ENCODE measurements at places on chromosomes 1 and 21.

DNA sequence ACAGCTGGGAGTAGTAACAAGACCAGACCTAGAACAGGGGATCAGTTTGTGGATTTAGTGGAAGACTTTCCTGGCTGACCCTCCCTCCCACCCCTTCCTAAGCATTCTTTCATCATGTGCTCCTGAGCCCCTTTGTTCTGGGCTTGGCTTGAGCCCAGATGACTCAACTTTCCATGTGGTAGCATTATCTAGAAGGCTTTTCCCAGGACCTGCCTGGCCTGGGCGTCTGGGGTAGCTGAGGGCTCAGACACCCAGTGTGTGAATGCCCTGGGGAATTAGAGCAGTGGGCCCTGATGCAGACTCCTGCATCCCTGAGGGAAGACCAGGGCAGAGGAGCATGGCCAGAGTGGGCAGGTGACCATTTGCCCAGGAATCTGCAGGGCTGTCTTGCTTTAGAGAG lies 44.1 kb upstream of the TSPAN2 start:
- no peak for DNase-seq

- DNase-seq: no peak
Observed at GRCh38 chr1:110242062-110242461, 31.9 kb downstream of the KCNC4 start.

DNA sequence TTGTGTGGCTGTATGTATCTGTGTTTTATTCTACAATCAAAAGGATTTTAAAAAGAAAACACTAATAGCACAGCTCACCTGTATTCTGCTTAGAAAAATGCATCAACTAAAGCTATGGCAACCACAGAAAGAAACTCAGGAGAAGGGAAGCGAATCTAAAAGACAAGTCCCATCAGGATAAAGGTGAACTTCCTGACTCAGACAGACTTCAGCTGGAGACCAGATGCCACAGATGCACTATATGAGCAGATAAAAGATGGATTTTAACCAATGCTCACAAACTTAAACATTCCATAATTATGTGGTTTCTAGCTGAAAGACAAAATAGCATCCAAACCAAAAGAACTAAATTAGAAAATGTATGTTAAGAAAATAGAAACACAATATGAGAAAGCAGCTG lies 231.0 kb downstream of the RERE start:
- no peak for DNase-seq

- no peak for DNase-seq
Observed at GRCh38 chr1:164813776-164814175, 254.8 kb downstream of the PBX1 start.

- no peak for DNase-seq
Observed at GRCh38 chr1:89257041-89257440, 15.6 kb downstream of the GBP5 start.

DNA sequence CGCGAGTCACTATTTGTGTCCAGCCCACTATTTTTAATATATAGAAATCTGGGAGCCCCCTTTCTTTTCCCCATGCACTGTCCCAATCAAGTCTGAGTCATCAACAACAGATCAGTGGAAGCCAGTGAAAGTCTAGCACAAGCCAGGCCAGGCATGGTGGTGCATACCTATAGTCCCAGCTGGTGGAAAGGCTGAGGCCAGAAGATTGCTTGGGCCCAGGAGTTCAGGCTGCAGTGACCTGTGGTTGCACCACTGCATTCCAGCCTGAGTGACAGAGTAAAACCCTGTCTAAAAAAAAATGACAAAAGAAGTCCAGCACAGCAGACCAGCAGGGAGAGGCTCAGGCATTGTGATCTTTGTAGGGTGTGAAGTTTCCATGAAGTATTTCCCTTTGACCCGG lies 9.0 kb upstream of the RPL5 start:
- DNase-seq: no peak

- DNase-seq: no peak
Observed at GRCh38 chr1:109689844-109690405, 2.3 kb downstream of the GSTM1 start.

DNA sequence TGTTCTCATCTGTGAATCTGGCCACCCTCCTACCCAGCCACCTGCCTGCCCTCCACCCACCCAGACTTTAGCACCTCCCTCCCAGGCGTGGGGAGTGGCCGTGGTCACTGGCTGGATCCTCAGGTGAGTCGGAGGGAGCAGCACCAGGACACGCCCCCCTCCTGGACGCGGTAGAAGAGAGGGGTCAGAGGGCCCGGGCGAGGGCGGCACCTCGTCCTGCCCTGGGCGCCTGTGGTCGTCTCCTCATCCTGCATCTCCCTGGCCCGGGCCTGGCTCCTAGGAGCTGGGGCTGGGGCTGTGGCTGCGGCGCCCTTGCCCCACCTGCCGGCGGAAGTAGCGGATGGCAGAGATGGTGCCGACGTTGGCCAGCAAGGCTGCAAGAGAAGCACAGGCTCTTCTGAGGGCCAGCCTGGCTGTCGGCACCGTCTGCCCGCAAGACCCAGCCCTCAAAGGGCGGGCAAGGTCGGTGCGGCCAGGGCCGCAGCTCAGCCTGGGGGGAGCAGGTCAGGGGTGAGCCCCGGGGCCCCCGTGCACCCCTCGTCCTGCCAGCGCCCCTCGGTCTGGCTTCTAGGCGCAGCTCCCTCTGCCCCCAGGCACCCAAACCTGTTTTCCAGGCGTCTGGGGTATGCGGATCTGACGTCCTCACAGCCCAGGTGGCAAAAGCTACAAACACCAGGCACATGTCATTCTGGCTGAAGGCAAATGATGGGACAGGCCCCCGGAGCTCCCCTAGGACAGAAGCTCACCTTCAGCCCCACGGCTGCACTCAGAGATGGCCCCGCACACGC lies 5.8 kb downstream of the PERM1 start:
- DNase-seq: peak; percentile 51

DNA sequence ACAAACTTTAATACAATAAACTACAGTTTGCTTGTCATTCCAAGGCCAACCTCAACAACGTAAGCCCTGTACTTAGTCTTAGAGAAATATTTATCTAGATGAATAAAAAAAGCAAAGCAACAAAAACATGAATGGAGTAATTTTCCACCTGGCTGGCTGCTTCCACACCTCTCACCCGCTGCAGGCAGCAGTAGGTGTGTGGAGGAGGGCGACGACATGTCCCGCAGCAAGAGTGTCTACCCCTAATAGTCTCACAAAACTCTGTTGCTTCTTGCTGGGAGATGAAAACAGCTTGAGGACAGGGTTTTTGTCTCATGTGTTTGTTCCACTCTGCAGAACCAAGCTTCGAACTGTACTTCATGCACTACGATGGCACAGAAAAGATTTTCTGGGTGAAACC lies 48.8 kb upstream of the IGSF5 start:
- DNase-seq: no peak

GRCh38 chr1:43358121-43358745 lies 548 bp upstream of the CDC20 start:
- peak; percentile 67 for DNase-seq

DNA sequence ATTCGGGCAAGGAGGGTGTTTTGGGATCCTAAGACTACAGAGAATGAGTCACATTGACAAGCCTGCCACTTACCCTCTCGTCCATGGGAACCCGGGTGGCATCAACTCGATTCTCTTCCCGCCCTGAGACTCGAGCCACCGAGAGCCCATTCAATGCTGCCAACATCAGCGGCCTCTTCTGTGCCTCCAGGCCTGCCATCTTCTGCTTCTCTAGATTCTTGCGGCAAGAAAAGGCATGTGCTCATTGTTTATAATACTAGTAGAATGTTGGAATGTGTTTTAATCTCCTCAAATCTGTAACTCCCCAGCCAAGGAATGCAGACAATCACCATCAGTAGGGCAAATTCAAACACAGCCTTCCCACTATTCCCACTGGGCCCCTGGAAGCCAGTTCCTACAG lies 96.9 kb downstream of the SMYD2 start:
- no peak for DNase-seq

GRCh38 chr1:45172005-45172404 lies 34.4 kb downstream of the ZSWIM5 start:
- peak; percentile 25 for DNase-seq

DNA sequence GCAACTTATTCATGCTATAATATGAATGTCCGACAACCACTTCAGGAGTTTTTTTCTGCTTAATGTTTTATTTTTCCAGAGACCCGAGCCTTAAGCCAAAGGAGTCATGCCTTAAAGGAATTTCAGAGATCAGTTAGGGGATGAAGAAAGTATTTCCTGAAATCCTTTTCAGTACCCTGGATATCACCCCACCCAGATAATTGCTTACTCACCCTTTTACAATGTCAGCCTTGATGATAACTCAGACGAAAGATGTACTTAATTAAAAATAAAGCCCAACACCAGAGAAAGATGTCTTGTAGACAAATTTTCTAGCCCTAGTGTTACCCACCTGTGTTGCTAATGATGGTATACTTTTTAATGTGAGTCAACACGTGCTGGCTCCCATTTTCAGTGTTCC lies 124.1 kb downstream of the XCL2 start:
- DNase-seq: no peak

GRCh38 chr1:93991271-93991670 lies 82.0 kb upstream of the GCLM start:
- peak; percentile 67 for DNase-seq

GRCh38 chr1:110765640-110766335 lies 91.0 kb upstream of the KCNA3 start:
- peak; percentile 46 for DNase-seq

DNA sequence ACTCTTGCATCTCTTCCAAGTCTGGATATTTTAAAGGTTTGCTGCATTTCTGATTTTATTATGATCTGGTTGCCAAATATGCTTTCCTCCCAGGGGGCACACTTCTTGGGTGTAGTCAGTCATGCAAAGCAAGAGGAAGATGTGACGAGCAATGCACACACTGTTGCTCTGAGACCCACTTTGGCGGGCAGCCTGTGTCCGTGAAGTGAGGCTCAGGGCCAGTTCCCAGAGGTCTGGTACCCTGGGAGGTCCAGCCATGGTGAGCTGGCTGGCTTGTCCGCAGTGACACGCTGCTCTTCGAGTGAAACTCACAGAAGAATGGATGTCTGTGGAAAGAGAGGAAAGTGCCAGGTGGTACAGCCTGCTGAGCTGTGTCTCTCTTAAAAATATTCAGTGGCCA lies 52.8 kb upstream of the EDN2 start:
- DNase-seq: no peak

GRCh38 chr1:169525391-169525790 lies 39.6 kb upstream of the SLC19A2 start:
- DNase-seq: no peak

- DNase-seq: no peak
Observed at GRCh38 chr1:33712186-33712585, 151.7 kb upstream of the HMGB4 start.

GRCh38 chr1:226498640-226499008 lies 49.9 kb upstream of the STUM start:
- no peak for DNase-seq

GRCh38 chr1:57986432-57986831 lies 560.1 kb downstream of the OMA1 start:
- DNase-seq: peak; percentile 83

DNA sequence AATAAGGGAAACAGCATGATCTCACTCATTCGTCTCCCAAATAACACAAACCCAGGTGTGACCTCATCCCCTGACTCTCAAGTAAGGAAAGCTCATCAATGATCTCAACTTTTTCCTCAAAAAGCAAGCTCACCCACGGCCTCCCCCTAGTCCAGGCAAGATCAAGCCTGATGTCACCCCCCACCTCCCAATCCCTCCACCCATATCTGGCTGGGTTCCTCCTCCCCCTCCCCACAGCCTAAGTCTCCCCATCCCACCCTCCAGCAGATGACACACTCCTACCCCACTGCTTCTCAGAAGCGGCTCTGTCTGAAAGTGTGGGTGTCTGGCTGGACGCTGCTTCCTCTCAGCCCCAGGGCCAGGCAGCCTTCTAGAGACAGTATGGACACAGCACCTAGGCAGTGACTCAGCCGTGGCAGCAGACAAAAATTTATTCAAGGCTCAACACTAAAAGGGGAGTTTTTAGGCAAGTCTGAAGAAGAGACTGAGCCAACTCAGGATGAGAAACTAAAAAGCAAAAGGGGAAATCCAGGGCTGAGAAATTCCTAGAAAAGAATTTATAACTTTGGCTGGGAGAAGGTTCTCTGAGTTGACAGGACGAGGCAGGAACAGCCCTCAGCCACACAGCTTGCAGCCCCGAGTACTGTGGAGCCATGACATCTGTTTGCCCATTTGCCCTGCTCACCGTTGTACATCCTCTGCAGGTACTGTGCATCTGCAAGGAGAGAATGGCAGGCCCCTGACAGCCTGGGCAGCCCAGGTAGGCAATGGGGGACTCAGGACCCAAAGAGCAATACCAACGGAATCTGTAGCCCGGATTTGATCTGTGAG lies 81.6 kb upstream of the LRRC8D start:
- no peak for DNase-seq

DNA sequence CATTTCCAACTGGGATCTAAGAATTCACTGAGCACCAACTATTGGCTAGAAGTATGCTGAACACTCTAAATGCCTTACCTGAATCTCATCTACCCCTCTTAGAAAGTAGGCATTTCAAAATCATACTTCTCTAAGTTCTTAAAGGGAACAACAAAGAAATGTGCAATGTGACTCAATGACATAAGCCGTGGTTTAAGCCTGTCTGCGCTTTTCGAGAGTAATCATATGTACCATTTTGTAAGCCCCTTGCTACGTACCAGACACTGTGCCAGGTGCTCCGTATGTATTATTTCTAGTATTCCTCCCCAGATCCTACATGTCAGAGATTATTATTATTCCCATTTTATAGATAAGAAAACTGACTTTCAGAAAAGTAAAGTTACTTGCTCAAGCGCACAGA lies 454.2 kb downstream of the SETD4 start:
- no peak for DNase-seq

GRCh38 chr1:19936061-19936750 lies 12.8 kb upstream of the PLA2G2E start:
- DNase-seq: no peak

GRCh38 chr1:17675744-17676143 lies 79.4 kb upstream of the ACTL8 start:
- no peak for DNase-seq

DNA sequence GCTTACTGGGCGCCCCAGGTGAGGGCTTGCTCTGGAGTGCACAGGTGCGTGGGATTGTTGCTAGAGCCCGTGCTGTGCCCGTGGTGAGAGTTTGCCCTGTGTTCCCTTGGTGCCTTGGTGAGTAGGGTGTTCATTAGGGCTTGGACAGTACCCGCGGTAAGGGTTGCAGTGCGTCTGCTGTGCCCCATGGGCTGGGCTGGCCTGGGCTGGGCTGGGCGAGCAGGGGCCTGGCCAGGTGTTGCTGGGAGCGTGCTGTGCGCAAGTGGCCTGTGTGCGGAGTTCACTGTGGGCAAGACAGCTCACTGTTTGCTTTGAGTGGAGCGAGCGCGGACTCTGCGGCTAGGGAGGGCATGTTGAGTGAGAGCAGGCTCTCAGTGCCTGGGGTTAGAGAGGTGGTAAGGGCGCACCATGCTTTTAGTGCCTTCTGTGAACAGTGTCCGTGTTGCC lies 725 bp downstream of the CR1L start:
- DNase-seq: no peak

Measured in AML-193 (cell line).